ENCODE measurements at places on chromosomes 16 and 17.

DNA sequence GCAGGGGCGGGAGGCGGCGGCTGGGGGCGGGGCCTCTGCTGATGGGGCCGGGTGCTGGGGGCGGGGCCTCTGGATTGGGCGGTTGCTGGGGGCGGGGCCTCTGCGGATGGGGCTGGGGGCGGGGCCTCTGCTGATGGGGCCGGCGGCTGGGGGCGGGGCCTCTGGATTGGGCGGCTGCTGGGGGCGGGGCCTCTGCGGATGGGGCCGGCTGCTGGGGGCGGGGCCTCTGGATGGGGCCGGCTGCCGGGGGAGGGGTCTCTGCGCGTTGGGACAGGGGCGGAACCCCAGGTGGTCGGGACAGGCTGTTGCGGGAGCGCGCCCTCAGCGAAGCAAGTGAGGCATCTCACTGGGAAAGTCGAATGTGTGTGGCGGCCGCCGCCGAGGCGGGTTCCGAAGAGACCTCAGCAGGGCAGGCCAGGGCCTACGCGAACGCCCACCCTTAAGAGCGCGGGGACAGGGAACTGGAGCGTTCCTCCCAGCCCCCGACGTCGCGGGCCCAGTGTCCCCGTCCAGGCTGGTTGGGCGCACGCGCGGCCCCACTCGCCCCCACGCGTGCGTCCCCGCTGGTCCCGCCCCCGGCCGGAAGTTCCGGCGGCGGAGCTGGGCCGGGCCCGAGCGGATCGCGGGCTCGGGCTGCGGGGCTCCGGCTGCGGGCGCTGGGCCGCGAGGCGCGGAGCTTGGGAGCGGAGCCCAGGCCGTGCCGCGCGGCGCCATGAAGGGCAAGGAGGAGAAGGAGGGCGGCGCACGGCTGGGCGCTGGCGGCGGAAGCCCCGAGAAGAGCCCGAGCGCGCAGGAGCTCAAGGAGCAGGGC is at the start of gene STUB1:
TSS of gene STUB1 (plus strand) at position 597 of the 811 bp plus-strand sequence. CDS start at position 713, 116 bp downstream.
- peak; percentile 90 for DNase-seq

DNA sequence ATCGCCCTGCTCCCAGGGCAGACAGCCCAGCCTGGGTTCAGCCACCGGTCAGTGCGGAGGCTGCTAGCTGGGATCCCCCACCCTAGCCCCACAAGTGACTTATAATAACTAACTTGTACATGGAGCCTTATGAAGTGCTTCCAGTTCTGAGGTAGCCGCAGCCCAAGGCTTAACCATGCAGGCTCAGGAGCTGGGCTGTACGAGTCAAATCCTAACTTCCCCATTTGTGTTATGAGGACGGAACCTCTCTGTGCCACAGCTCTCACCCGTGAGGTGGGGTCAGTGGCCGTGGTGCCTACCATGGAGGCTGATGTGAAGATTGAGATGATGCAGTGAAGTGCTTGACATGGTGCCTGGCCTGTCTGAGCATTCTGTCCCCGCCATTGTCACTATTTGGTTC is 27.8 kb upstream of the GOSR2 start:
- no peak for DNase-seq

DNA sequence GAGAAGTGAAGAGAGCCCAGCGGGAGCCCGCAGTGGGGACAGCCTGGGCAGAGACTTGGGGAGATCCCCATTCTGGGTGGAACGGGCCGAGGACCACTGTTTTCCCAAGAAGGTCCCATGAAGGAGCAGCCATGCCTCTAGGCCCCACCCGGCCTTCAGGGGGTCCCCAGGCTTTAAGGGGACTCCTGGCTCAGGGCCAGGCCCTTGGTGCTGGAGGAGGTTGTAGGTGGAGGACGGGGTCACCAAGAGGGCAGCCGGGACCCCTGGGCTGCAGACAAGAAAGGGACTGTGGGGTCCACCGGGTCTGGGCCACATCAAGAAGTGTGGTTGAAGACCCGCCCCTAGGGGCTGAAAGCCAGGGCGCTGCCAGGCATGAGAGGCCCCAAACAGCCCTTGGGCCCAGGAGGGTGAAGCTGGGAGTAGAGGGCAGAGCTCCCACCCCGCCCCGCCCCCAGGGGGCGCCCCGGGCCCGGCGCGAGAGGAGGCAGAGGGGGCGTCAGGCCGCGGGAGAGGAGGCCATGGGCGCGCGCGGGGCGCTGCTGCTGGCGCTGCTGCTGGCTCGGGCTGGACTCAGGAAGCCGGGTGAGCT is at the start of gene PRSS21:
TSS of gene PRSS21 (plus strand) at position 487 of the 589 bp plus-strand sequence. CDS start at position 519, 32 bp downstream.
- no peak for DNase-seq

- no peak for DNase-seq
Observed at GRCh38 chr16:68252383-68252782, 7.2 kb downstream of the PLA2G15 start.

DNA sequence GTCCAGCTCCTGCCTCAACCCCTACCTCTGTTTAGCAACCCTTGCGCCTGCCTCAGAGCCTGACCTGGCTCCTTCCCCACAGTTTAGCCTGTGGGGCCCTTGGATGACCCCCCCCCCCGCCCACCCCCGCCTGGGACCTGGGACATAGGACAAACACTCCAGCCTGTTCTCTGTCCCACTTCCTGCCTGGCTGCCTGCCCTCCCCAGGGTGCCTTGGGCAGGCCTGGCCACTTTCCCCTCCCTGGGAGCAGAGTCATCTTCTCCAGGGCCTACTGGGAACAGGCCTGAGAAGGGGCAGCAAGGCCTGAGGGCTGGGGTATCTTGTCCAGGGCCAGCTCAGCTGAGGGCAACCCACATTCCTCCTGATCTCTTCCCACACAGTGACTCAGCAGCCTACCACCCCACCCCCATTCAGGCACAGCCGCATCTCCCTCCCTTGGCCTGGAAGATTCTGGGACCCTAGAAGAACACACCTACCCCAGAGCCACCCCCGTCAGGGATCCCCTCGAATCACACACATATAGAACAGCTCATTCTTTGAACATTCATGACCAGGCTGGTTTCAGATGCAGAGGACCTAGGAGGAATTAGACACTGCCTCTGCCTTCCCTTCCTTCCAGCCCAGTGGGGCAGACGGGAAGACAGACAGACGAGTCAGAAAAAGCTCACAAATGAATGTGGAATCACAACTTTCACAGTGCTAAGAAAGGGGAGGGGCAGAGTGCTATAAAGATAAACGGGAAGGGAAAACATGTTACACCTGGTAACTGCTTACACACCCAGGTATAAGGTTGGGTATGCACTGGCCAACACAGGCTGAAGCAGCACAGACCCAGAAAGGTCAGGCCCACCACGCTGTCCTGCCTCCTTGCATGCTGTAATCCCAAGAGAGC is 6.0 kb downstream of the FHOD1 start:
- DNase-seq: no peak

DNA sequence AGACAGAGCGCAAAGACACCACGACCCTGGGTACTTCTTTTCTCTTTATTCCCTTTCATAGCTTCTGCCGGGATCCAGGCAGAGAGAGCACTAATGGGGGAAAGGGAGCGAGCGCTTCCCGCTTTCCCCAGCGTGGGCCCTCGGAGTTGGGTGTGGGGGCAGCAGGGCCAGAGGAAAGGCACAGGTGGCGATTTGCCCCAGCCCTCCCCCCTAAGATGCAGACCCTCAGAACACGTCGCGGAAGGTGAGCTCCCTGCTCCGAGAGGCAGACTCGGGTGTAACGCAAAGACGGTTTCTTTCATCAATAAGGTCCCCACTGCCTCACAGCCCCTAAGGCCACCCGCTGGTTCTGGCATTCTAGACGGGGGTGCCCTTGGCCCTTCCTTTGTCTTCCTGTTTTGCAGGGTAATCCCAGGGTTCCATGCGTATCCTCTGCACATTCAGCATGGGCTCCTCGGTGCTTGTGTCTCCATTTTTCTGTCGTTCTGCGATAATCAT is 570 bp upstream of the NME3 start:
- DNase-seq: no peak

DNA sequence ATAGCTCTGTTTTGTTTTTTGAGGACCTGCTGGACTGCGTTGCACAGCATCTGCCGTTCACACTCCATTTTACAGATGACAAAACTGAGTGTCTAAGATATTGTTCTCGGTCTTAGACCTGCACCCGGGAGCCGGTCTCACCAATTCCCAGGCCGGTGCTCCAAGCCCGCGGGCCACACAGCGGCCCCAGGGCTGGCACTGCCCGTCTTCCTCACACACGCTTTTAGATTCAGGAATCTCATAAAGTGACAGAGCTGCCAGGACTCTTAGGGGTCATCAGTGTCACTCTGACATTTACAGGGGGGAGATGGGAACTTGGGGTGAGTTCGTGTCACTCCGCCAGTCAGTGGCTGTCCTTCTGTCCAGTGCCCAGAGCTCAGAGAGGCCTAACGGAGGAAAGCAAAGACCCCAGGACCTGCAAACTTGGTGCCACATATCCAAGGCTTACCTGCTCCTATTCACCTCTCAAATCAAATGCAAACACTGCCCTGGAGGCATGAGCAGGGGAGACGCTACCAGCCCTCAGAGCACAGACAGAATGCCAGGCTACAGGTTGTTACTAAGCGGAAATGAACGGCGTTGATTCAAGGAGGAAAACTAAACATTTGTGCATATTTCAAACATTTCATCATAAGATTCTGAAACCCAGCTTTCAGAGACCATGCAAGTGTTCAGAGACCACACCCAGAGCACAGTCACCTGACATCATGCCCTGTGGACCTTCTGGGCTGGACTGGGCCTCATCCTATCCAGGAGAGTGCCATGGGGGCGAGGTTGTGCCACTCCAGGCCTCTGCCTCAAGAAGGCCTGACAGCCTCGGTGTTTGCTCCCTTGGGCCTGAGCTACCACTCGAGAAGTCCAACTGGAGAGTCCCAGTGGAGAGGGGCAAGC is 29.5 kb downstream of the TNFRSF13B start:
- peak; percentile 23 for DNase-seq

- no peak for DNase-seq
Observed at GRCh38 chr17:73139296-73139695, 25.5 kb upstream of the SSTR2 start.

DNA sequence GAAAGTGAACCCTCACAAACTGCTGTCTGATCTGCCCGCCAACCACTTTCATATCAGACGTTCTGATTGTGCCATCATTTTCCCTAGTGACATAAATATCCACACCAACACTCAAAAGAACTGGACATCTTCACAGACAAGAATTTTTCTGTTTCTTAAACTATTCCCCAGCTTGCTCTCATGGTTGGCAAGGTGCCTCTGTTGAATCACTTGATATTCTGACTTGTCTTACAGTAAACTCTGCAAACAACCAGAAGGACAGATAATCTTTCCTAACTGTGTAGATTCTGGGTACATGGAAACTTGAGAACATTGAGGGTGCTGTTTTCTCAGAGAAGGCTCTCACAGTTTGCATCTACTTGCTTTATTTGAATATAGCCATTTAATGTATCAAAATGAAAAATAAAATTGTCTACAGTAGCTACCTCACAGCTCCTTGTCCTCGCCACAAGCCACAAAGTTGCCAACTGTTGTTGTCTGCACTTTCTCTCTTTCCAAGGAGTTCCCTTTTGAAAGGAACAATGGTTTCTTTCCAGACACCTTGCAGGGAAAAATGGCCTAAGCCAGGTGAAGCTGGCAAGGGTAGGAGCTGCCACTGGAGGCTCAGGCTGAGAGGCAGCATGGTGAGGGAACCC is 46.0 kb upstream of the ADAMTS18 start:
- no peak for DNase-seq

Measured in activated CD4-positive, CD25-positive, alpha-beta regulatory T cell treated with anti-CD3 and anti-CD28 coated beads, Interleukin-2, amount 50 U/mL, for 72 hours (primary cell).